OCI-LY7 (cell line): ENCODE measurements at places on chromosomes 5 and 9. TPM values are rescaled to one million over a fixed set of nuclear protein-coding genes. Genes with fewer than 3 reads are reported as not detected.

GRCh38 chr5:143600396-143601075, 197.1 kb upstream of the NR3C1 start:
- DNase-seq = no peak

DNA sequence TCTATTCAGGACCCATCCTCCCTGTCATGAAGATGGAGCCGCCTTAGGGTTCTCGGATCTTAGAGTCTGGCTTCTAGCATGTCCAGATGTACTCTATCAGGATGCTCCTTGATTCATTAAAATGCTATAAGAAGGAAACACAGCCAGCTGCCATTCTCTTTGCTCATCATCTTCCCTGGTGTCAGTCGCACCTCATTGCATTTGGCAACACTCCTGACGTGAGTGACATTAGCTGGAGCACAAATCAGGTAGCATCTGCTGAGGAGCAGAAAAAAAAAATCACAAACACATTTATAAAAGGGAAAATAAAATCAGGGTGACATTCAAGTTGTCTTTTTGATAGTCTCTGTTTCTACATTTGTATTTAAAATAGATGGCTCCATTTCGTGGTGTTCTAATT, 226.1 kb upstream of the NMUR2 start:
- no peak for DNase-seq

GRCh38 chr9:129351058-129351641, 173.1 kb upstream of the IER5L start:
- DNase-seq = no peak

GRCh38 chr5:114312658-114313057, 49.2 kb upstream of the KCNN2 start:
- no peak for DNase-seq

Gene OBP2B
- not detected in 2 replicates for total RNA-seq

Gene CHSY3
- not detected in 2 replicates for total RNA-seq

Gene RNF130
- not detected in 2 replicates for total RNA-seq

Gene C5orf58
- total RNA-seq = not detected in 2 replicates
